ENCODE measurements at places on chromosomes 6 and 20.
A peak's percentile ranks its signal among the peaks of the same experiment; 100 is the strongest.

DNA sequence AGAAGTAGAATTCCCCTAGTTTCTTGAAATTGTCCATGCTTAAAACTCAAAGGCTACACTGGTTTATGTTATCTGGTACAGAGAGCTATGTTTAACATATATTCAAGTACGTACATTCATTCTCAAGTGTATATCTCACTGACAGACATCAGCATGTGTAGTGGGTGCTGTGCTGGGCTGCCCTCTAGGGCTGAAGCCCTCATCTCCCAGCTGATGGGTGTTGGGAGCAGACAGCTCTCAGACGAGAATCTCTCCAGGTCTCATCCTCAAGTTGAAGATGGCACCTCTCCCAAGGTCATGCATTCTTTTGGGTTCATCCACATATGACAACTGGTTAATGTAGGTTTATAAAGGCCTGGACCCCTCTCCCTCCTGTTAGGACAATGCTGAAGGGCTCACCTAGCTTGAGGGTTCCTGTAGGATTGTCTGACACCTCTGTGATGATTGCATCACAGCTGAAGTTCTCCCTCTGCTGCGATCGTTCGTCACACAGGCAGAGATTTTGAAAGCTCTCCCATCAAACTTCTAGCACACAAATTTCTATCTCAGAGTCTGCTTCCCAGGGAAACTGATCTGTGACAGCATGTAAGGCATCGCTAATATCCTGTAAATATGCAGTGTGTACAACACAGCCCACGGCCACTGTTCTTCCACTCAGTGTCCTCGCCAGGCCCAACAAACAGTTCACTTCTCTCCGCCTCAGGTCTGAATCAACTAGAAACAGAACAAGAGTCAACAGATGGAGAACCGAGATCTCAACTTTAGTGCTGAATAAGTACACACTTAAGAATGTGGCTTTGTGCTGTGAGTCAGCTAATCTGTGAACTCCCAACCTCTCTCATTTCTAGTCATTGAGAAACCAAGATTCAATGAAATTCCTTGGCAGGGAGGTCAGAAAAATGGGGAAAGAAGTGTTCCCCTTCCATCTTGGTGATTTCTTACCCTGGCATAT lies 43.2 kb downstream of the PREP start:
- DNase-seq: no peak

- no peak for DNase-seq
These were observed 22.5 kb downstream of the SERINC1 start for GRCh38 chr6:122449069-122449468.

GRCh38 chr6:105135907-105136430 lies 43.8 kb downstream of the POPDC3 start:
- DNase-seq: no peak

- peak; percentile 76 for DNase-seq
These were observed 59.6 kb upstream of the RNF24 start for GRCh38 chr20:4074877-4075455.

DNA sequence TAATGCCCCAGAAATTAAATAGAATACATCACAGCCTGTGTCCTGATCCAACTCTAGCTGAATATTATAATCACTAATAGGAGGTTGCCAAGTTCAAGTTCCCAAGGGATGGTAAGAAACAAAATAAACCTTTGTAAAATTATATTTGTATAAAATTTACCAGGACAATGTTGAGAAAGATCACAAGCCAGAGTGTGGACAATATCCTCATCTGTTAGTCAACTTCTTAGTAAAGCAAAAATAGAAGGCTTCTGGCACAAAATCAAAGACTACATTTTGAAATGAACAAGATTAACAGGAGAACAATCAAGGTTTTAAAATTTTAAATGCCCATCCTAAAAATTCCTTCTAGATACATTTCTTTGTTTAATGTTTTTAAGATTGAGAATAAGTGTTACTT lies 290.4 kb upstream of the HSF2 start:
- no peak for DNase-seq

DNA sequence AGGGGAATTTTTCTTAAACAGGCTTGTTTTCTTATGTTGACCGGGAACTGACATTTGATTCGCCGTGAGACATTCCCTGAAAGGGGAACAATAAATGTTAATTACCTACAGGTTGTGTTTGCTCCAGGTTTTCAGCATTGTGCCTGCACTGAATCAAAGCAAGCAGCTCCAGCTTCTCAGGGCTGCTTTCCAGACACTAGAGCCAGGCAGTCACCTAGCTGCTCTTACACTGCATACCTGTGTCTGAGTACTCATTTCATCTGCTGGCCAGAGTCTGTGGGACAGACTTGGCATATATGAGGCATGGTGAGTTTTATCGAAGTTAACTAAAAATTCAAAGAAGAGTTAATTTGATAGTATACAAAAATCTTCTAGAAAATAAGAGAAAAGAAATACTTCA lies 951.8 kb upstream of the MAP3K7 start:
- DNase-seq: no peak

GRCh38 chr20:46523108-46523507 lies 9.7 kb upstream of the ZNF334 start:
- no peak for DNase-seq

- DNase-seq: no peak
These were observed 147.1 kb upstream of the THEMIS start for GRCh38 chr6:128047989-128048388.

DNA sequence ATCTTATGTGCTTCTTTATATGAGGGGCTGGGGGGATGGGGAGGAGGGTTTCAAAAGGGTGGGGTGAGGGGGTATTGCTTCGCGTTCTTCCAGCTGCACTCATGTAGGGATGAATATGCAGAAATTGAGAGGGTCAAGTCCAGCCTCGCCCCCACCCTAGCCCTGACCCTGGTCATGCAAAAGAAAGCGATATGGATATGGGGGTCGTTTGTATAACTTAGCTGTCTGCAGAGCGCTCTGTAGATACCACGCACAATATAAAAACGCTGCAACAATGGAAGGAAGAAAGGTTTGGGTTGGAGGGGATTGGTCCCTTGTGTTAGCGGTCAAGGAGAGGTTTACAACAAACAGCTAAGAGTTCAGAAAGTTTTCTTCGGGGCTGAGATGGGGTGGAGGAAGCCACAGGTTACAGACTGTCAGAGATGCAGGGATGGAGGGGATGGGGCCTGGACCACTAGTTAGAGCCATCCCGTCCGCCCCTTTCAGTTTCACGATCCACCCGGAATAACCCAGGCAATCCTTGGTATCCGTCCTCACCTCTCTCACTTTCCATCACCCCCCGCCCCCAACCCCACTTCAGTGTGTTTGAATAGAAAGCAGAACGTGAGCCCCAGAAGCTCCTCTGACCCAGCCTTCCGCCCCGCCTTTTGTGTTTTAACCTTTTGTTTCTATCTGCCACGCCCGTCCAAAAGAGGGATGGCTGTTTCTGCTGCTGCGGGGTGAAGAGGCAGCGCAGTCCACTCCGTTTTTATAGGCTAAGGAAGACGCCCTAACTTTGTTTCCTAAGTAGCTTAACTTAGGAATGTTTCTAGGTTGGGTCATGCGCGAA lies 73.5 kb downstream of the SOX4 start:
- DNase-seq: no peak

DNA sequence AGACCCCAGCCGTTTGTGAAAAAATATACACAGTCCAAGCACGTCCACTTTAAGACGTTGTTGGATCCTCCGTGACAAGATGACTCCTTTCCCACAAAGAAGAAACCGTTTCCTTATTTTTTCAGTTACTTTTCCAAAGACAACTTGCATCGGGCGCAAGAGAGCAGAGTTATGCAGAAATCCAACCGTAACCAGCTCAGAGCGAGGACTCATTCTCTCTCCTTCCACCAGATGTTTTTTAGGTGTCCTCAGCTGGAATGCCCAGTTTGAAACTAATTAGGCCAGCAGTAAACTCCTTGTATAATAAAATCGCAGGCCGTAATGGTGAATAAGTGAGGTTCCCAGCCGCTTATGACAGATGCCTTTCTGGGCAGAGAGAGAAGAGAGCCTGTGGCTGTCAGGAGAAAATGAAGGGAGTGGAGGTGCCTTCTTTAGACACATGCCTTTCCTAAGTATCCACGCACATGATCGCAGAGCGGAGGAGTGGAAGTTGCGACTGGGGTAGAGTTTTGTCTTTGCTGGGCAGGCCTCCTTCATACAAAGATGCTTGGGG lies 2.8 kb downstream of the EYA2 start:
- DNase-seq: no peak

DNA sequence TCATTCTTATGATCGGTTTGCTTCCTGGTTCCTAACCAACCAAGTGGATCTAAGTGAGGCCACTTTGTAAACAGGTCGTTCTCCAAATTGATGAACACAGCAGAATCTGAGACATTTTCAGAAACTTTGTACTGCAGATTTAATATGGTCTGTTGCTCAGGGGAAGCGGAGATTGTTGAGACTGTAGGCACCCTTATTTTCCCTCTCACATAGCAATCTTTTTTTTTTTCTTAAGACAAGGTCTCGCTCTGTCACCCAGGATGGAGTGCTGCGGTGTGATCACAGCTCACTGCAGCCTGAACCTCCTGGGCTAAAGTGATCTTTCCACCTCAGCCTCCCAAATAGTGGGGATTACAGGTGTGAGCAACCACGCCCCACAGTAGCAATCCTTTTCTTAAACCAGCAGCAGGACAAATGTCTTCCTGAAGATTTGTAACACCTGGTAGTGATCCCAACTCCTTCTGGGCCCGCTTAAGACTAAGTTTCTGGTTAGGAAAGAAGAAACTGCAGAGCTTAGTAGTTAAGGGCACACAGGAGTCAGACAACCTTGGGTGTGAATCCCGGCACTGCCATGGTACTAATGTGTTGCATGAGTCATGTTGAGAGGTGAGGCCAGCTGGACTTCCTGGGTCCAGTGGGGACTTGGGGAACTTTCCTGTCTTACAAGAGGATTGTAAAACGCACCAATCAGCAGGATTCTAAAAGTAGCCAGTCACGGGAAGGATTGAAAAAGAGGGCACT lies 48.4 kb upstream of the EZR start:
- DNase-seq: no peak

DNA sequence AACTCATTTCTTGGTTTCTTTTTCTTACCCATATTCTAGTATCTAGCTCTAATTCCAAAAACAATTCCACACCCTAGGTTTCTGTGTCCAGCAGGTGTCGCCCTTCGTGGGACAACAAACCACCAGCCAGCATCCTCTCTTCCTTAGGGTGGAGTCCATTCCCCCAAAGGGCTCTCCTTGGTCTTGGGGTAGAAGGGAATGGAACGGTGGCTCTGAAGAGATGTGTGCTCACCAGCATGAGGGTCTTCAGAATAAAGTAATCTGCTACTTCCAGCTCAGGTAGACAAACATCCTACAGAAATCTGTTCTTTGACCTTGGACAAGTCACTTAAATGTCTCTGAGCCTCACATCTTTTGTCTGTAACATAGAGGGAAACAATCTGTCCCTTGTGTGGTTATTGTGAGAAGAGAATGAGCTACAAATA lies 7.2 kb downstream of the HLA-DMB start:
- no peak for DNase-seq

- no peak for DNase-seq
These were observed 1.5 kb downstream of the TFAP2B start for GRCh38 chr6:50819904-50820868.

- DNase-seq: no peak
These were observed 26.5 kb downstream of the SNPH start for GRCh38 chr20:1292620-1293019.

DNA sequence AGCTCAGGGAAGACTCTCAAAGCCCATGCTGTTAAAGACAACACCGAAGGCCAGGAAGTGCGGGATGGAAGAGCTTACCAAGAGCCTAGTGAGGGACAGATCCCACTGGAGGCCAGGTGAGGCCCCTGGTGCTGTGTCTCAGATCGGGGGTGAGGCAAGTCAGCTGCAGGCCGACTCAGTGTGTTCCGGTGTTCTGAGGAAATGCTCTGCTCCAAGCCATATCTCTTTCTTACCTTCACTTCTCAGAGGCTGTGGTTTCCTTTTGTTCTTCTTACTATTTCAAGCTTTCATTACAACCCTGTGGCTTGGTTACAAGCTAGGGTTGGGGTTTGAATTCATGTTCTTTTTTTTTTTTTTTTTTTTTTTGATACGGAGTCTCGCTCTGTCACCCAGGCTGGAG lies 114.3 kb upstream of the ZFP64 start:
- no peak for DNase-seq

GRCh38 chr6:32375739-32376529 lies 4.2 kb upstream of the TSBP1 start:
- DNase-seq: no peak

DNA sequence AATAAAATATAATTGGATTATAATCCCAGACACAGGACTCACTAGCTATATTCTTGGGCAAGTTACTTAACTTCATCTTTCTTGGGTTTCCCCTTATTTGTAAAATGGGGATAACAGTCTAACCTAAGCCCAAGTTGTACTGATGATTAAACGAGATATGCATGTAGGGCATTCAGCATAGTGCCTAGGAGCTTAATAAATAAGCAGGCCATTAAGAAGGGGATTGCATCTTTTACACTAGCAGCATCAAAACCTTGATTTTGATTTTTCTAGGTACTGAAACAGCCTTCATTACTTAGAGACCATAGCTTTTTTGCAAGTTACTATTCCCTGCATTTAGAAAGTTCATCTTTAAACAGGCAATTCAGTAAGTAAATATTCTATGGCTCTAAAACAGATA lies 2.2 kb upstream of the QKI start:
- no peak for DNase-seq

DNA sequence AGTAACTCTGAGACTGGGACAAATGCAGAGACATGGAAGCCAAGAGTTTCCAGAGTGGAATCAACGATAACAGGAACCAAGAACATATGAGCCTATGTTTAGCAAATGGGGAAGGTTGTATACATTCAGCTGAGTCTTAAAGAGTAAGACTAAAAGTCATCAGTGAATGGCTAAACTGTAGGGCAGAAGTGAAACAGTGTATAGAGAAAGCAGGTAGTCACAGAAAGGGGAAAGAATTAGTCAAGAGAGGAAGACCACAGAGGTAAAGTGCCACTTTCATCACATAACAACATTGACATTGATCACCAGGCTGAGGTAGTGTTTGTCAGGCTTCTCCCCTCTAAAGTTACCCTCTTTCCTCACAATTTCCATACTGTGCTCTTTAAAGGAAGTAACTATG lies 306.5 kb upstream of the SPTLC3 start:
- DNase-seq: no peak

DNA sequence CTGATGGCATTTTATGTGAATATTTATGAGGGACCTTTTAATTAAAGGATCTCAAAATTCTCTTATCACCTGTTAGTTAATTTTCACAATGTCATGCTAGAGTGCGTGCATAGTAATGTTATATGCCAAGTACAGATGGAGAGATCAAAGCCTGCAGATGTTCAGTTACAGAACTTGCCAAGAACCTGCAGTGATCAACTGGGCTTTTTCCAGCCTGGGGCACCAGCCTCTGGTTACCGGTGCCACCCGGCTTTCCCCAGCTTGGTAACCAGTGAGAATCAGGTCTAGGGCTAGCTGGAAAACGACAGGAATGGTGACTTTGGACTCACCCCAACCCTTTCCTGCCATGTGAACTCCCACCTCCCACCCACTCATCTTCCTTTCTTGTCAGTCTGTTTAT lies 91.8 kb downstream of the CAP2 start:
- DNase-seq: no peak

GRCh38 chr6:63525186-63525878 lies 46.9 kb upstream of the LOC128125822 start:
- no peak for DNase-seq

All from HL-60 (cell line).